ENCODE measurements at places on chromosomes 12 and 14.

- no peak for DNase-seq
Observed at GRCh38 chr12:91695964-91696363, 449.7 kb downstream of the BTG1 start.

DNA sequence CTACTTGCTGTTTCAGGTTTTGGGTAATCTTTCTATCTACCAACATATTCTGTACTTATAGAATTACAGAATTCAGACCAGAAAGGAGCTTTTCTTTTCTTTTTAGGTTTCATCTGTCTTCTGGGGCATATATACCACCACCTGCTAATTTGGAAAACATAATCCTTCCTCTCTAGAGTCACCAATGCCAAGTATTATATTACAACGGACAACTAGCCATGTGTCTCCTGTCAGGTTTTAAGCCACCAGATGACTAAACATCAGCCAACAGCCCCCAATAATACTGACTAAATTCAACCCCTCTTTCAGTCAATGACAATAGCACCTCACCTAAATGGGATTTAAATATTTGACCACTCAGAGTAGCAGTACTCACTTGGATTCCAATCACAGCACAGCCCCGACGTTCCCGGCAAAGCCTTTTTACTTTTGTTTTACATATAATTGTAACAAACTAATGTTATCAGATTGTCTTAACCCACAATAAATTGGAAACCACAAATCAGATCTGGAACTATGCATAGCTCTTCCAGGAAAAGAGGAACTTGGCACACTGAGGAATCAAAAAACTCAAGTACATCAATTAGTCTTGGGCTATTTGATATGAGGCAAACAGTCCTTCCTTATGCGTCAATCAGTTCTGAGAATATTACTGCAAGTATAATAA lies 13.5 kb downstream of the SLC11A2 start:
- no peak for DNase-seq

- DNase-seq: no peak
Observed at GRCh38 chr14:35556548-35556947, 22.6 kb downstream of the INSM2 start.

DNA sequence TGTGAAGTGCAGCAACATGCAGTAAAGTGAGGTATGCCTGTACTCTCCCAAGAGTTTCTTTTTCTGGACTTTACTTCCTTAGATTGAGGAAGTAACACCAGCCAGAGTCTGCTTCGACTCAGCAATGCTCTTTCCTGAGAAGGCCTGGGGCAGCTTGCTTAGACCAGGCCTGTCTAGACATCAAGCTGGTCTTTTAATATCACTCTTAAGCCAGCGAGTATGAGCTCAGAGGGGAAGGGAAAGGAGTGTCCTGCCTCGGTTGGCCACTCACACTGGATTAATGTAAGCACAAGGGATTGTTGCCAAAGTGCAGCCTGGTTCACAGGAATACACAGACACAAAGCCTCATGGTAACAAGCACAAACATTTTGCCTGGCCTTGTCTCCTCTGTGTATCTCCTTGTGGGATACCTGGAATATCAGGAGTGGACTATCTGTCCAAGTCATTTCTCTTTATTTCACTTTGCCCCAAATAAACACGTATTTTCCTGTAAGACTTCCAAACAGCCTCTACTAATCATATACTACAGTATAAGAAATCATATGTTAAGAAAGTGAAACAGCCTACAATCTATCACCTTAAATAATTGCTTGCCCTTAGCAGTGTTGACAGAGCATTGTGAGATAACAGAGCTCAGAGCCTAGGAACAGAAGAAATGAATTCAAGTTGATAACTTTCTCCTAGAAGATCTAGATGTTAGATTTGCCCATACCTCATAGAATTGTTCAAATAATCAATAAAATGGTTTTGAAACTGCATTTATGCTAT lies 121.2 kb upstream of the DAAM1 start:
- no peak for DNase-seq

- DNase-seq: no peak
Observed at GRCh38 chr12:52126605-52127578, 47.4 kb downstream of the SMIM41 start.

DNA sequence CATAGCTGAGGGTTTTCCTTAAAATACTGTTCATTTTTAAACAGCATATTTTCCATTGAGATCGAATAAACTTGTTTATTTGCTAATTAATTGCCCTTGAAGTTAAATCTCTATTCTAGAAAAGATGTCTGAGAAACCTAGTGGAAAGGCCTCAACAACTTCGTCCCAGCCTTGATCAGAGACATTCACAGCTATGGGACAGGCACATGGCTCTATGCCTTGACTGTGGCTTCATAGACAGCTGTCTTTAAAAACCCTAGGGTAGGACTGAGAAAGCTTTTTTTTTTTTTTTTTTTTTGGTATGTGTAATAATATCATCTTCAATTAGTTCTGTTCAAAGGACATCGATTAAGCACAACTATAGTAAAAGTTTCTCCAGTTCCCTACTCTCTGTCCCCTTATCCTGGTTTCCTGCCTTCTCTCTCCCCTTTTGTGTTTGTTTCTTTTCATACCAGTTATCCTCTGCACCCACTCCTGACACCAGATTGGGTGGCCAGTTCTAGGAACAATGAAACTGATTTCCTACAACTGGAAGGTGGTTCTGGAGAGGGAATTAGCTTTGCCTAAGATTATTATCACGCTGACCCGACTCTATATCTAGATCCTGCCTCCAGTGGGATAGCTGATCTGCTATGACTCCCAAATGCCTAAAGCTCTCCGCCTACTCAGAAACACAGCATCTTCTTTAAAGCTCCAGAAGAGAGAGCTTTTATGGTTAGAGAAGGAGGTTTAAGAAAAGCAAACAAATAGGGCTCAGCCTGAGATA lies 20.3 kb downstream of the SOCS2 start:
- no peak for DNase-seq

DNA sequence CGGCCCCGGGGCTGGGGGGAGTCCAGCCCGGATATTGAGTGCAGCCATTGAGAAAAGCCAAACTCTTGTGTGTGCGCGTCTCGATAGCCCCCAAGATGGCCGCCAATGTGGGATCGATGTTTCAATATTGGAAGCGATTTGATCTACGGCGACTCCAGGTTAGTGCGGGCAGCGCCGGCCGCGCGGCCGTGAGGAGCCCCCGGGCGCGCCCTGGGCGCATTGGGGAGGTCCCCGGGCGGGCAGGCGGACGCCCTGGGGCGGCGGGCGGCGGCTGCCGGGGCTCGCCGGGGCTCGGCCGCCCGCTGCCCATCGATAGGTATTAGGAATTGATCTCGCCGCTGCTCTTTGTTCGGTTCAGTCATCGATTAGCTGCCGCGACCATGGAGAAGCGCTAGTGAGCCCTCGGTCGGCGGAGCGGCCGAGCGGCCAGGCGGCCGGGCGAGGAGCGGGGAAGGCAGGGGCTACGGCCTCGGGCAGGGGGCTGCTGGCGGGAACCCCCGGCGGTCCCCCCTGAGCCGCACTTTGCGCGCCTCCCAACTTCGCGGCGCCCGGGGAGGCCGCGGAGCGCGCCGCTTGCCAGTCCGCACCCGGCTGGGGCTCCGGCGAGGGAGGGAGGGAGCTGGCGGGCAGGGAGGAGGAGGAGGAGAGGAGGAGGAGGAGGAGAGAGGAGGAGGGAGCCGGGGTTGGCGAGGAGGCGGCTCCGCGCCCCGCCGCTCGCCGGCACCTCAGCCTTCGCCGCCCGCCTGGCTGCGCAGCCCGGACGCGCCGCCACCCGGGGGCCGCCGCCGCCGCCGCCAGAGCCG lies 113.9 kb upstream of the MYL2 start:
- DNase-seq: no peak

GRCh38 chr12:96456265-96456974 lies 33.0 kb upstream of the CFAP54 start:
- no peak for DNase-seq

GRCh38 chr12:77746096-77746495 lies 84.6 kb upstream of the NAV3 start:
- DNase-seq: no peak

GRCh38 chr12:25269701-25270100 lies 19.0 kb upstream of the KRAS start:
- DNase-seq: no peak

DNA sequence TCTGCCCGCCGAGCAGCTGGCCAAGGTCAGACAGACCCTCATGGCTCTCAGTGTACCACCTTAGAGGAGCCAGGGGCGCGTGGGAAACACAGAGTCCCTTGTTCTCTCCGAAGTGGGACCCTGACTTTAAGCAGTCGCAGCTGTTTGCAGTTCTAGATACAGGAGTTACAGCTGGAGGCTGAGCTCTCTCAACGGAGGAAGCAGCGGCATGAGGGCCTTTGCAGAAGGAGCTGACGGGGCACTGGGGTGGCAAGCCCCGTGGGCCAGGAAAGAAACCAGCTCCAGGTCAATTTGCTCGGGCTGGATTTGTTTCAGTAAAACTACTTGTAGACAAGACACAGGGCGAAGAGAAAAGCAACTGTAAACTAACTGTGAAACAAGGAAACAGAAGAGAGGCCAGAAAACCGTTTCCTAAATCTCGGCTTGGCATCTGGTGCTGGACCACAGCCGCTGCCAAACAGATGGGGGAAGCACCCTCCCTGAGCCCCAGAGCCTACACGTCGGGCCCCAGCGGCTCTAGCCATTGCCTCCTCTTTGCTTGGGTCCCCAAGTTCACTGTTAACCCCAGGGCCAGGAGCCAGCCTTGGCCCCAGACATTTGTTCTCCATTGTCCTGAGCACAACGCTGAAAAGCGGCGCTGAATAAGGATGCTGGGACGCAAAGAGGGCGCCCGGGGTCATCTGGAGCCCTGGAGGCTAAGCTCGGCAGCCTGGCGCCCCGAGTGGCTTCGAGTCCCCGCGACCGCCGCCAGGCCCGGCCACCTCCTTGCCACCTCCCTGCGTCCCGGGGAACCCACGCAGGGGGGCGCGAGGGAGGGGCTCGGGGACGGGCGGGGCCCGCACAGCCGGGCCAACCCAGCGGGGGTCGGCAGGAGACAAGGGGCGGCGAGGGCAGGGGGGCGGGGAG lies 914 bp upstream of the PACS2 start:
- no peak for DNase-seq

DNA sequence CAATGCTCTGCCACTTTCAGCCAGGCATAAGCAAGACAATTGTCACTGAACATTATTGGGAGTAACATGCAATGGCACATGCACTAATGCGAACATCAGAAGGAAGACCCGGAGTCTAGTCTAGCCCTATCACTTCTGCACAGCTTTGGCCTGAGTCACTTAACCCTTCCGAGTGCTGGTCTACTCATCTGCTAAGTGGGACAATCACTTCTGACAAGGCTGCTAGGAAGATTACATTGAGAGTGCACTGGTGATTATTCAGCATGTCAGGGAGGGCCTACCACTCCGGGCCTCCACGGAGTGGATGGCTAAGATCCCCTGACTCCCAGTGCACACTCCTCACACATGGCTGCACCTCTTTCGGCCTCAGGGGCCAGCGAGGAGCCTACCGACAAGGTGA lies 240.9 kb downstream of the DPF3 start:
- no peak for DNase-seq

DNA sequence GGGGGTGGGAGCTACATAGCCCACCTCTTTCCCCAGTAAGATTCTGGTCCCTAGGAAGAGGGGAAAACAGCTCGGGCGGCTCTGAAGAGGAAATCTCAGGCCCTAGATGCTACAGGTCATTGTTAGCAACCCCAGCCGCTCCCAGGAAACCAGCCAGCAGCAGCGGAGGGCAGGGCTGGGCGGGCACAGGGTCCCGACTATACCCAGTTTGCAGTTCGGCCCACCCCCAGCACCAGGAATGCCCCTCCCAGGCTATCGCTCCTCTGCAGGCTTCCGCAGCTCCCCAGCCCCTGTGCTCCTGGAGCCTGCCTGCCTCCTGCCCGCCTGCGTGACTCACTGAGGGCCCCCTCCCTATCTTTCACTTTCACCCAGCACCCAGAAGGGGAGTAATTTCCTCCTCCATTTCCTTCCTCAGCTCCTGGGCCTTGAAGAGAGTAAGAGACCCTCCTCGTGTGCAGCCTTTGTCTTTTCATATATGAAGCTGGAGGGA lies 27.2 kb upstream of the PNMA1 start:
- peak; percentile 80 for DNase-seq

- DNase-seq: no peak
Observed at GRCh38 chr14:101643651-101644050, 82.4 kb downstream of the DIO3 start.

- DNase-seq: no peak
Observed at GRCh38 chr12:40168868-40169267, 55.9 kb upstream of the LRRK2 start.

GRCh38 chr12:45803111-45803510 lies 73.6 kb downstream of the ARID2 start:
- no peak for DNase-seq

DNA sequence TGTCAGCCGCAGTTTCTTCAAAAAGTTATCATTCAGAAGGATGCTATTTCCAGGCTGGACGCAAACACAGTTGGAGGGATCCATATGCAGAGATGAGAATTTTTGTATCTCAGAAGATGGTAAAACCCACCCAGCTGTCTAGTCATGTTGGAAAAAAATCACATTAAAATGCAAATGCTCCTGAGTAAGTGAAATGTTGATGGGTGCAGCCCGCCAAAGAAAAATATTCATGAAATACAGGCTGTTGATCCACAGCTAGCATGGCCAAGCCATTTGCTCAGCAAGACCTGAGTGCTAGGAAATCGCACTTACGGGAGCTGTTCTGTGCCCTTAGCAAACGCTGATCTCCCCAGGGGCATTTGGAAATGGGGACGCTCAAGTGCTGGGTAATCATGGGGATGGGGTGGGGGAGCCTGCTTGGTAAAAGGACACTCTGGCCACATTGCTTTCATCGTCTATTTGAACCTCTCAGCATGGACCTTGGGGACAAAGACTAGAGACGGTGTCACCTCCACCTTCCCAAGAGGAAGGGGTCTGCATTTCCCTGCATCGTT lies 25.7 kb downstream of the TUNAR start:
- DNase-seq: no peak

- DNase-seq: no peak
Observed at GRCh38 chr14:22668417-22668816, 24.3 kb upstream of the OR6J1 start.

DNA sequence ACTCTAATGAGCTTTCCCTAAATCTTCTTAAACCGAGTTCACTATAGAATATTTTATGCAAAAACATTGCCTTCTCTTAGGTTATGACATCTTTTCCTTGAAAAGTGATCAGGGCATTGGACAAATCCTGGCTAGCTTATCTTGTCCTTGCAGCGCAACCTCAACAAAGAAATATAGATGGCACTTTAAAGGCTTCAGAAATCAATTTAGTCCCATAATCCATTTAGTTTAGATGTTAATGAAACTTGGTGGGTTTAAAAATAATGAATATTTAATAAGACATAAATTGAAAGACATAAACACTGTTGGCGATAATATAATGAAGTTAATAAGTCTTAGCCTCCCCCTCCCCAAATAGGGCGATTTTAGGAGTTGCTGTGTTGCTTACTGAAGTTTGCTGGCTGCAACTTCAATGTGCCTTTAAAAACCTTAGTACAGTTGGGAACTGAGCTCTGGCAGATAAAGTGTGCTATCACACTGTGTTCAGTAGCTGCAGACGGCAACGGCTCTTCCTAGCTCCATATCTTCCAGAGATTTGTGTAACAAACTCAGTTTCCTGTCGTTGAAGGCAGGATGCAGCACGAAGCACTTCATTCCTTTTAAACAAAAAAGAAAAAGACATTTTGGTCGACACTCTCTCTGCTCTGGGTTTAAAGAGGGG lies 19.5 kb downstream of the PLXNC1 start:
- DNase-seq: no peak

GRCh38 chr12:26691234-26691970 lies 141.6 kb downstream of the ITPR2 start:
- DNase-seq: no peak

- DNase-seq: no peak
Observed at GRCh38 chr12:50720085-50720484, 43.8 kb upstream of the ATF1 start.

GRCh38 chr12:121812320-121812871 lies 8.6 kb downstream of the SETD1B start:
- peak; percentile 74 for DNase-seq
